Stimulated activated CD8-positive, alpha-beta memory T cell treated with anti-CD3 and anti-CD28 coated beads, Interleukin-12 subunit alpha, Interleukin-12 subunit beta, amount 100 ng/mL, for 1 hour (primary cell): ENCODE measurements at places on chromosomes 7 and 10.

- no peak for DNase-seq
Observed at GRCh38 chr7:48251766-48252165, 80.5 kb downstream of the ABCA13 start.

DNA sequence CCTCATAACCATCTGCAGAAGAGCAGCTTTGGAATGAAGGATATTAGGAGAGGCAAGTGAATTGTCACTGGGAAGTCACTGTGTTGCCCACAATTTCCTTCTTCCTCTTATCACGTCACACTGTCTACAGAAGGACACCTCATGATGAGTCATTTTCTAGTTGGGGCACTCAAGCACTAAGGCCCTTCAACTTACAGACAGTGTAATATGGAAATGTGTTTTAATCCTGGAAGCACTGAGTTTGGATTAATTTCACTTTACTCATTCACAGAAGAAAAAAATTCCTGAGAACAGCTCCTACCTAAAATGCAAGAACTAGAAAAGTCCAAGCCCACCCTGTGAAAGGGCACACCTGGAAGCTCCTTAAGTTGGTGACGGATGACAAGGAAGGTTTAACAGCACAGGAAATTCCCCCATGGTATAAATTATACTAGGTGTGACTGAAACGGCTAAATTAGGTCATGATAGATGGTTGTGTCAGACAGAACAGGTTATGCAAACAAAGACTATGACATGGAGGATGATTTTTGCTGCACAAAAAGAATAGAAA lies 56.6 kb downstream of the PARD3 start:
- DNase-seq: no peak

- no peak for DNase-seq
Observed at GRCh38 chr10:75726522-75727483, 295.4 kb downstream of the LRMDA start.

GRCh38 chr10:113133497-113134115 lies 183.6 kb downstream of the TCF7L2 start:
- no peak for DNase-seq

- DNase-seq: no peak
Observed at GRCh38 chr7:90856351-90857070, 260.4 kb downstream of the CDK14 start.

- DNase-seq: no peak
Observed at GRCh38 chr7:87159538-87159937, 7.3 kb downstream of the DMTF1 start.

GRCh38 chr10:132726951-132727350 lies 59.0 kb downstream of the NKX6-2 start:
- DNase-seq: no peak

DNA sequence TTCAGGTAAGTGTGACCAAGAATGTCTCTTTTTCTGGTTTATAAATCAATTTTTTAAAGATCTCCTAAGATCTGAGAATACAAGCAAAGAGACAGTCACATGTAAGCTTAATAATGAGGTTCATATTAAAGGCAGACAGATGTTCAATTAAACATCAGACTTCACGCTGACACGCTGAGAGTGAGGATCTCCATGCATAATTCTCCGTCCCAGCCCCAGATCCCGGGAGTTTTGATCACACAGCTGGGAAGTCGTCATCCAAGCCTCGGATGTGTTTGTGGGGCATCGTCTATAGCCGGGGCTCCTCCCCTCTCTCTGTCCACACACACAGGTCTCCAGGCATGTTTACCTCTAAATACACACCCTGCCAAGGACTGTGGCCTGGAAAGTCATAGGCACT lies 223.2 kb downstream of the PTPRN2 start:
- DNase-seq: no peak

- DNase-seq: no peak
Observed at GRCh38 chr10:69801434-69802315, at the start of gene COL13A1. Gene COL13A1, plus strand, starts transcription at chr10:69801906. Its CDS starts 518 bp downstream, at chr10:69802424.

GRCh38 chr10:51092402-51092801 lies 18.1 kb downstream of the PRKG1 start:
- DNase-seq: no peak

- DNase-seq: no peak
Observed at GRCh38 chr10:110218632-110219031, 11.2 kb downstream of the MXI1 start.

DNA sequence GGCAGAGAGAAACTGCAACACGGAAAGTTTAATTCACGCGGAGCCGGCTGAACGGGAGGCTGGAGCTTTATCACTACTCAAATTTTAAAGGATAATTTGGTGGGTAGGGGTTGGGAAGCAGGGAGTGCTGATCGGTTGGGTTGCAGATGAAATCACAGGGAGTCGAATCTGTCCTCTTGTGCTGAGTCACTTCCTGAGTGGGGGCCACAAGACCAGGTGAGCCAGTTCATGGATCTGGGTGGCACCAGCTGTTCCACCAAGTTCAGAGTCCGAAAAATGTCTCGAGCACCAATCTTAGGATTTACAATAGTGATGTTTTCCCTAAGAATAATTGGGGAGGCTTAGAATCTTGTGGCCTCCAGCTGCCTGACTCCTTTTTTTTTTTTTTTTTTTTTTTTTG lies 3.6 kb upstream of the PRAP1 start:
- no peak for DNase-seq

DNA sequence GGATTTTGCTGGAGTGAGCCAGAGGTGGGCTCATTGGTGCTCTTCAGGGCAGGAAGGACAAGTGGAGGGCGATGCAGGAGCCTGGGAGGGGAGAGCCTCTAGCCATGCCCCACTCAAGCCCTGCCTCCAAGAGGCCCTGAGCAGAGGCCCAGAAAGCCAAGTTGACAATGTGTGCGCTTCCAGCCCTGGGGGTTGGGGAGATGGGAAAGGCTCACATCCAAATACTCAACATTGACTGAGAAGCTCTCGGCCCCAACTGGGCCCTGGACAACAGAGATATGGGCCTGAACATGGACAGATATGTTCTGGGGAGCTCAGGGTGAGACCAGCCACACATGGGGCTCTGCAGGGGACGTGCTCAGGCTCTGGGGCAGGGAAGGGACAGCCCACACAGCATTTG lies 39.0 kb downstream of the FRMPD2 start:
- DNase-seq: no peak

DNA sequence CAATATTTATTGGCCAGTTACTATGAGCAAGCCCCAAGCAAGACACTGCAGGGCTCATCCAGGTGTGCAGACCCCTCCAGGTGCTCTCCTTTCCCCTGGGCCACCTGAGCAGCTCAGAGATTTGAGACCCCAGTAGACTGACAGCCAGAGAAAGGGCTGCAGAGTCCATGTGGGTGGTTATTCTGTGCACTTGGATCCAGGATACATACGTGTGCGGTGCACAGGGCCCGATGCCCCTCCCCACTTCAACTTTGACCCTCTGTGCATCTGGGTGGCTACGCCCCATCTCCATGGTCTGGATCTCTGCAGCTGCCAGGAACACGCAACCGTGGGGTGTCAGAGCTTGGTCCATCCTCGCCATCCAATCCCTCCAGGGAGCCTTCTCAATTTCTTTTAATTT lies 72.9 kb downstream of the MKI67 start:
- no peak for DNase-seq

- DNase-seq: no peak
Observed at GRCh38 chr10:43250615-43251418, 16.0 kb downstream of the RASGEF1A start.

DNA sequence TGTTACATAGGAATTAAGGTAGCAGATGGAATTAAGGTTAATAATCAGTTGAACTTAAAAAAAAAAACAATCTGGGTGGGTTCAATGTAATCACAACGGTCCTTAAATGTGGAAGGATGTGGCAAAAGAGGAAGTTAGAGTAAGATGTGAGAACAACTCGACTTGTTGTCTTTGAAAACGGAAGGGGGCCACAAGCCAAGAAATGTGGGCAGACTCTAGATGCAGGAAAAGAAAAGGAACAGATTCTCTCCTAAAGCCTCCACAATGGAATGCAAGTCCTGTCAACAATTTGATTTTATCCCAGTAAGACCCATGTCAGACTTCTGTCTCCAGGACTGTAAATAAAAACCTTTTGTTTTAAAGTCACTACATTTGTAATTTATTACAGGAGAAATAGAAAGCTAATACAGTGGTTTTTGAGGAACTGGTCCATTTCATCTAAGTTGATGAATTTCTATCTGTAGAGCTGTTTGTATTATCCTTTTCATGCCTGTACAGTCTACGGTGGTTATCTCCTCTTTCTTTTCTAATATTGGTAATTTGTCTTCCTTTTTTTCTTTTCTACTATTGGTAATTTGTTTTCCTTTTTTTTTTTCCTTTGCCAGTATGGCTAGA lies 8.6 kb downstream of the MCMBP start:
- DNase-seq: no peak

DNA sequence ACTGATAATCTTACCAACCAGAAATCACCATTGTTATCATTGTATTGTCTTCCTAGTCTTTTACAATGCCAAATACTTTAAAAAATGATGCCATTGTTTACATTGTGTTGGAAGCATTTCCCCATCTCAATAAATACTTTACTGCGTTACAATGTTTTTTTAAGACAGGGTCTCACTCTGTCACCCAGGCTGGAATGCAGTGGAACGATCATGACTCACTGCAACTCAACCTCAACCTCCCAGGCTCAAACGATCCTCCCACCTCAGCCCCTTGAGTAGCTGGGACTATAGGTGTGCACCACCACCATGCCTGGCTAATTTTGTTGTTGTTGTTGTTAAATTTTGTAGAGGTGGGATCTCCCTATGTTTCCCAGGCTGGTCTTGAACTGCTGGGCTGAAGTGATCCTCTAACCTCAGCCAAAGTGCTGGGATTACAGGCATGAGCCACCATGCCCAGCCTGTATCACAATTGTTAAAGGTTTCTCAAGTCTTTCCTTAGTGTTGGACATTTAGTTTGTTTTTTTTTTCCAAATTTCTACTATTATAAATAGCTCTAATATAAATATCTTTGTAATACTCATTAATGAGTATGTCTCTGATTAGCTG lies 13.5 kb downstream of the LRMDA start:
- DNase-seq: no peak

DNA sequence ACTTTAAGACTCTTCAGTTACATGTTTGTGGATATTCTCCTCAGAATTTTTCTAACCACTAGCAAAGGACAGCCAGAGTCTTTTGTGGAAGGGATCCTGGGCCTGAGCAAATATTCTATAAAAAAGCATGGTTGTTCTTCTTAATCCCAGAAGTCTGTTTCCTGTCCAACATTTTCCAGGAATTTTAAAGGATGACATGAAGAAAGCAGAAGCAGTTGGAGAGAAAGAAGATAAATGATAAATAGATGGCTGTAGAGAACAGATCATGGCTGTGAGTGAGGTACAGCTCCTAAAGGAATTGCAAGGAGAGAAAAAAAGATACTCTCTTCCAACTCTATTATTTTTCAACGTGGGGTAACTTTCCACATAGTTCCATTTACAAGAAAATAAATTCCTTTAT lies 91.8 kb upstream of the STEAP4 start:
- no peak for DNase-seq

DNA sequence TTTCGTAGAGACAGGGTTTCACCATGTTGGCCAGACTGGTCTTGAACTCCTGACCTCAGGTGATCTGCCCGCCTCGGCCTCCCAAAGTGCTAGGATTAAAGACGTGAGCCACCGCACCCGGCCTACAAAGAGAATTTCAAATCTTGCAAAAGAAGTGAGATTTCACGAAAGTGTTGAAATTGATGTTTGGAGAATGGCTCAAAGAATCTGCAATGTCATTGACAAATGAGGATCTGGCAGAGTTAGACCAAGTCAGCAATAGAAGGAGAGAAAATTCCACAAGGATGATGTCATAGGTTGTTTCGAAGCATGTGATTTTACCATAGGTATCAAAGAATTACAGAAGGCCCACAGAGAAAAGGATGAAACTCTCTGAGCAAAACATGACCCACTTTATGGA lies 71.7 kb downstream of the LYZL2 start:
- DNase-seq: no peak

DNA sequence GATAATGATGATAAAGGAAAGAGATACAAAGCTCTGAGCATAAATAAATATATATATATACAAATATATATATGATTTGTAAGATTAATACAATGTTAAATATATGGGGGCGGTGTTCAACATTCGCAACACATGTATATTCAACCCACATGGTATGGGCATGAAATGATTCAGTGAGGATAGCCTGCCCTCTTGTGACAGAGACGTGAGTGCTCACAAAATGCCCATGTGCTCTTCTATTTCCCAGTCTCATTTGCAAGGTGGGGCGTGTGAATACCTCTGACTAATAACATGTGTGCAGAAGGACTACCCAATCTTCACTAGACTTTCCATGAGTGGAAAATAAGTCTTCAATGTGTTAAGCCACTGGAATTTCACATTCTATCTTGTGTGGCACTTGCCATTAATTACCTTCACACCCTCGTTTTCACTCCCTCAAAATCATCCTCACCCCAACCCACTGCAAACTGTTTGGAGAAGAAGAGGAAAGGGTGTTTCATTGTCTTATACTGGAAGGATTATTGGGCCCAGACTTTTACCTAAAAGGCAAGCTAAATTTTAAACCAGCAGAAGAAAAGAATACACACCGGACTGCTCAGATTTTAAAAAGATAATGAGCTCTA lies 26.9 kb downstream of the ASAH2 start:
- no peak for DNase-seq

- DNase-seq: no peak
Observed at GRCh38 chr10:79379512-79380124, 32.3 kb downstream of the PPIF start.

- DNase-seq: no peak
Observed at GRCh38 chr10:3494131-3494837, 290.7 kb downstream of the KLF6 start.

GRCh38 chr10:109456566-109457301 lies 466.6 kb downstream of the XPNPEP1 start:
- DNase-seq: no peak

DNA sequence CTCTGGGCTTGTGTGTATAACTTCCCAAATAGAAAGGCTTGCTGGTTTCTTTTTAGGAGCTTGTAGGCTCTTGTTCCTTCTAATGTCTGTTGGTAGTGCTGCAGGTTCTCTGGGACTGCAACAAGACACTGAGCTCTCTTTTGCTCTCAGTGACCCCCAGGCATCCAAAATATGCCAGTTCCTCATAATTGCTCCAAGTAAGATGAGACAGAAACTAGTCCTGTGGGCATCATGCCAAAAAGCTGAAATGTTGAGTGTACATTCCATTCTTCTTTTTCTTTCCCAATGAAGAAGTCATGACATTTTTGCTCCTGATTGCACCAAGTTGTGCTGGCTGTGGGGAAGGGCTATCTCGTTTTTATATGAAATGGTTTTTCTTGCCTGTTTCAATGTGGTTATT lies 7.1 kb upstream of the BTBD16 start:
- DNase-seq: no peak

- DNase-seq: no peak
Observed at GRCh38 chr7:30644286-30644955, 37.8 kb downstream of the CRHR2 start.

DNA sequence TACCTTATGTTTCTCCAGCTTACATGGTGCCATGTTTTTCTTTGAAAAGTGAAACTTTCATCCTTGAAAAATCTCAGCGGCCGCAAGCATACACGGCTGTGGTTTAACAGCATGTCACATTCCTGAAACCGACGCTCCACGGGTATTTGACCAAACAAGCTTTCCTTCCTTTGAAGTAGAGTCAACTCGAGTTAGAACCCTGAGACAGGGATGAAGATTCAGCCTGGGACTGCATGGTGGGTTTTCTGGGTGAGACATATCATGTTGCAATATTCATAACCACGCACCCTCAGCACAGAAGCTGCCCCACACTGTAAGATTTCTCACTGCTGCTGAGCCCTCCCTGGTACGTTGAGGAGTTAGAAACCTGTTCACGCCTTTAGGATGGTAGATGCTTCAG lies 8.1 kb downstream of the CYP26A1 start:
- DNase-seq: no peak

- peak; percentile 6 for DNase-seq
Observed at GRCh38 chr10:96017191-96017687, 26.1 kb upstream of the CCNJ start.
